ENCODE measurements at places on chromosomes 2 and 18. TPM values are rescaled to one million over a fixed set of nuclear protein-coding genes. Genes with fewer than 3 reads are reported as not detected.

The CYP27A1 gene
- total RNA-seq, result 45.4 TPM

The NR4A2 gene
- total RNA-seq, result 2.3 TPM

The PAX3 gene
- 0.58 TPM for total RNA-seq

The NEUROD1 gene
- total RNA-seq, result not detected

The LAMA1 gene
- total RNA-seq, result 63.7 TPM

The IL36RN gene
- total RNA-seq, result not detected

The RAD51AP2 gene
- total RNA-seq, result 0.12 TPM

The COMMD1 gene
- total RNA-seq, result 38.9 TPM

The EHBP1 gene
- 65.4 TPM for total RNA-seq

The CPS1 gene
- total RNA-seq, result 7.3 TPM

The OSBPL1A gene
- 34.4 TPM for total RNA-seq

The ONECUT2 gene
- total RNA-seq, result 0.06 TPM
